ENCODE measurements at places on chromosomes 16 and 17.

GRCh38 chr16:86444261-86444660 is 66.1 kb upstream of the FOXF1 start:
- DNase-seq: no peak

DNA sequence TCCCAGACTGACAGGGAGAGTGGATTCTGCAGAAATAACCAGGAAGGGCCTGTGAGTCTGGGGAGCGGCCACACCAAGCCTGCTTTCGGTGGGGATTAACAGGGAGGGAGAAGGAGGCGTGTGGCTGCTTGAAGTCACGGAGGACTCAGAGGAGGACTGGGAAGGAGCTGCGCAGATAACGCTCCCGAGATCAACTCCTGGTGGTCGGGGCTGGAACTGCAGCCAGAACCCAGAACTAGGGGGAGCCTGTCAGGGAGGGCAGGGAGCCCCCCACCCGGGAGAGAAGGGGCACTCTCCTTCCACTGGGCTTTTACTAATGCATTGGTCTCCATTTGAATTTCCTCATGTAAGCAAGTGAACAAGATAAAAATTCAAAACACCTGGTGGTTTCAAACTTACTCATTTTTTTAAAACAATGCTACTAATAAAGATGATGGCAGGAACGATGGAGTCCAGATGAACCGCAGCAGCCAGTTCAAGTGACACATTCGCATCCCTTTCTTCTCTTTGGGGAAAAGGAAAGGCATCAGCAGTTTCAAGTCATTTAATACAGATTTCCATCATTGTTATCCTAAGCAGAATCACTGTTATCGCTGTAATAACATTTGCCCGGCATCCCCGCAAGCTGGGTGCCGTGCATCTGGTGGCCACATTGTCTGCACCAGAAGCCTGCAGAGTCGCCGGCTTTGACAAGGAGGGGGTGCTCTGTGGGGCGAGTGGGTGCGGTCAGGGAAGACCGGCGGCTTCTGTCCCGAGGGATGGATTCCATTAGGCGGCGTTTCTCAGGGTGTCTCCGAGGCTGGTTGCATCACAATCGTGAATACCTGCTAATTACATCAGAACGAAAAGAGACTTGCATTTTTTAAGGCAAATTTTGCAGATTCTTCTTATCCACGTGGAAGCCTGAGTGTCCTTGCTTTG is 183.0 kb downstream of the FOXL1 start:
- peak; percentile 80 for DNase-seq

DNA sequence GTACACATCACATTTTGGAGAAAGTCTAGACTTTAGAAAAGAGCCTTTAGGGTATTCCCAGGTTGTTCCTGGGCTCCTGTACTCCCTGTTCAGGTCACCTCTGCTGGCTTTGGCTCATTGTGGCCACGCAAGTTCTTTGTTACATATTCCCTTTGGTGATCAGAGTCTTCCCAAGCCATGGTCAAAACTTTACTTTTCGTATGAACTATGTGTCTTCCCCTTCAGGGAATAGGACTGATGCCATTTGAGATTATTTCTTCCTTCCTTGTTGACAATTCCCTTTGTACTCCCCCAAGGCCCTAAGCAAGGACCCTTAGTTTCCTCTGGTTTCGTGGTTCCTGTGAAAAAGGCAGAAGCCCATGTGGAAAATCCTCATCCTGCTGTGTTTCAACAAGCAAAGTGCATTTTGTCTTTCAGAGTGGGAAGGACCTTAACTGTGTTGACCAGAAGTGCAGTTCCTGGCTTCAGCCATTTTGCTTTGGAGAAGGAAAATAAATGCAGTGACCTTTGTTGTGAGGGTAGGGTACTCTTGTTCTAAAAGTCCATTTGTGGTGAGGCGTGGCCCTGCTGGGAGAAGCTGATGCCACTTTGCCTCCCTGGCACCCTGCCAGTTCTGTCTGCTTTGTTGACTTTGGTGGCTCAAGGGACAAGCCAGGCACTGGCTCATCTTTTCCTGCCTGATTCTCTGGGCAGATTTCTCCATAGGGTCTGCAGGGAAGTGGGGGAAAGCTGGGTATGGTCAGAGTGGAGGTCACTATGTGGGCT is 55.1 kb downstream of the ZNRF1 start:
- no peak for DNase-seq

GRCh38 chr16:23635958-23636357 is 5.2 kb downstream of the PALB2 start:
- DNase-seq: no peak

GRCh38 chr16:58129097-58129936 is at the start of gene CFAP20:
Gene CFAP20 (minus strand): TSS chr16:58129381. CDS start chr16:58129115, 266 bp downstream.
- peak; percentile 90 for DNase-seq

DNA sequence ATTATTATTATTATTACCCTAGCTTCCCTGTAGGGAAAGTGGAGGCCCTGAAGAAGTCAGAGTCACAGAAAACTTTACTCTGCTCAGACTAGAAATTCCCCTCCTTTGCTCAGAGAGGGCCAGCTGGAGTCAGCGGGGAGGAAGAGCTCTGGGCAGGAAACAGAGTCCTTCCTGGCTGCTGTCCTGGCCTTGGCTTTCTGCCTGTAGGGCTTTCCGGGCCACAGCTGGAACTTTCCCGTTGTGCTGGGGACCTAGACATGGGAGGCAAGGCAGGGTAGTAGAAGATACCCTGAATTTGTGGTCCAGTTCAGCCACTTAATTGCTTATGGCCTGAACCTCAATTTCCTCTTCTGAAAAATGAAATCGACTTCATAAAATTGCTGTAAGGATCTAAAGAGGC is 14.0 kb upstream of the CCL2 start:
- DNase-seq: no peak

- DNase-seq: peak; percentile 35
These were observed 5.1 kb upstream of the RASL10B start for GRCh38 chr17:35726127-35726952.

DNA sequence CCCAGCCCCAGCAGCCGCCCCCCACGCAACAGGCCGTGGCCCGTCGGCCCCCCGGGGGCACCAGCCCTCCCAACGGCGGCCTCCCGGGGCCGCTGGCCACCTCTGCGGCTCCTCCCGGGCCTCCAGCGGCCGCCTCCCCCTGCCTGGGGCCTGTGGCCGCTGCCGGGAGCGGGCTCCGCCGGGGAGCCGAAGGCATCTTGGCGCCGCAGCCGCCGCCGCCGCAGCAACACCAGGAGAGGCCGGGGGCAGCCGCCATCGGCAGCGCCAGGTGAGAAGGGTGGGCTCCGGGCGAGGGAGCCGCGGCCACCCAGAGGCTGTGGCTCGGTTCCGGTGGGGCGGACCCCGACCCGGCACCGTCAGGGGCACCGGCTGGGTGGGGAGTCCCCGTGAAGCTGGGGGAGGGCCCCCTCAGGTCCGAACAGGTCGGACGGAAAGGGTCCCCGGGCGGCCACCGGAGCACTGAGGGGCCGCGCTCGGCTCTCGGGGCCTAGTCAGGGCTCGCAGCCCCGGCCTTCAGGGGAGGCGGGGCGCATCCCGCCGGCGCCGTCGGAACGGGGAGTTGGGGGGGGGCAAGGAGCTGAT is 583 bp downstream of the ATXN2L start:
- no peak for DNase-seq

GRCh38 chr17:51722994-51723393 is 435.5 kb downstream of the CA10 start:
- no peak for DNase-seq

DNA sequence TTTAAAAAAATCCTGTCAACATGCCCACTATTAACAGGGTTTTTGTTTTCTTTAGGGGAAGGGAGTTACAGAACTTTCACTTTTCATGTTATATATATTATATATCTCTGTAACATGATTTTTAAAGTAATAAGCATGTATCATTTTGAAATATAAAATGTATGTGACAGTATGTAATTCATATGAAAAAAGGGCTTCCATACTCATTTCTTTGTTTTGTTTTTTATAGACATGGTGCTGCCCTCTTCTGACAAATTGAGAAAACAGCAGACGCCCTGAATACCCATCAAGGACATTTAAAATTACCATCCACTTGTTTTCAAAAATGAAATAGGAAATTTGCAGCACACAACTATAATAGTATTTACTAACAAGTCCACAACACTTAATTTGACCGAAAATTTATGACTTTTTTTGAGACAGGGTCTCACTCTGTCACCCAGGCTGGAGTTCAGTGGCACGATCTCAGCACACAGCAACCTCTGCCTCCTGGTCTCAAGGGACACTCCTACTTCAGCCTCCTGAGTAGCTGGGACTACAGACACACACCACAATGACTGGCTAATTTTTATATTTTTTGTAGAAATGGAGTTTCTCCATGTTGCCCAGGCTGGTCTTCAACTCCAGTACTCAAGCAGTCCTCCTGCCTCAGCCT is 30.4 kb downstream of the CFDP1 start:
- DNase-seq: peak; percentile 25

DNA sequence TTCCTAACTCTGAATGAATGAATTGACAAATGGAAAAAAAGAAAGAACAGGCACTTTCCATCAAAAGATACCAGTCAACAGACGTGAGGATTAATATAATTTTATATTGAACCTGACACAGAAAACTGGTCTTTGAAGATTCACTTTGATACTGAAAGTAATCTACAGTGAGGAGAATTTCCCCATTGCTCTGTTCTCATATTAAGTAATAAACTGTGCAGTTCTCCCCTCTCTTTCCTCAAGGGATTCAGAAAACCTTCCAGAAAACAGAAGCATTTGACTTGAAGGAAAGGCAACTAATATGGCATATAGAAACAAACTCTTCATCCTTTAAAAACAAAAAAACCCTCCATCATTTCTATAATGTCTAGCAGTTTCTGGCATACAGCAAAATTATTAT is 2.2 kb downstream of the TEX2 start:
- DNase-seq: no peak

- DNase-seq: no peak
These were observed 68.5 kb downstream of the RPA1 start for GRCh38 chr17:1898332-1898731.

DNA sequence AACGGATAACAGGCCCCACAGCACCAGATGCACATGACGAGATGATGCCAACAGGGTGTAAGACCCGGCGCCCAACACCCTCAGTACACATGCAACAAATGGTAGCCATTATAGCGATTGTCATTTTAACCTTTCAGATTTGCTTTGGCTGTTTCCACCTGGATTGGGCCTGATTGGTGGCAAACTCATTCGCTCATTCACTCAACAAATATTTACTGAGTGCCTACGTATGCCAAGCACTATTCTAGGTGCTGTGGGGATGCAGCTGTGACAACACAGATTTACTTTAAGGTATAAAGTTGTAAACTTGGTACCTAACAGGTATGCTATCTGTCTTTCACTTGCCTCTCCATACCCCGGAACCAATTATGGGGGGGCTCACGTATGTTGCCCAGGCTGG is 66.8 kb downstream of the SRCIN1 start:
- DNase-seq: no peak

Measured in iPS-NIHi11 (cell line).